ENCODE measurements at places on chromosomes 2 and 18.

- no peak for DNase-seq
Observed at GRCh38 chr2:125227843-125228392, 1202.8 kb downstream of the CNTNAP5 start.

GRCh38 chr2:122705746-122706145 lies 950.3 kb downstream of the TSN start:
- DNase-seq = no peak

DNA sequence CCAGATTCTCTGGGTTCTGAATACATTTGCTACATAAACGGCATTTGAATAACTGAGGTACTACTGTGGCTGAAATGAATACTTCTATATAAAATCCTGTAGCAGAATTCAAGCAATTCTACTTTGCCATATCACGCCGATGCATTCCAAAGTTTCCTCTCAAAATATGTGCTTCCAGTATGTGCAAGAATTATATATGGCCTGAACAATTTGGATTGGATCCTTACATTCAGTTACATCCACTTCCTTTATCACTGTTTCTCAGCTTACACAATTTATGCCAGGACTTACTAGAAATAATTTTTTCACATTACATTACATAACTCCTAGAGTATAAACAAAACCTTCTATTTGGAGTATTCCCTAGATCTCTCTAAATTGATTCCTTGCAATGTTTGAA lies 46.3 kb upstream of the STAT4 start:
- DNase-seq = no peak

- no peak for DNase-seq
Observed at GRCh38 chr2:226658555-226658954, 141.1 kb downstream of the IRS1 start.

DNA sequence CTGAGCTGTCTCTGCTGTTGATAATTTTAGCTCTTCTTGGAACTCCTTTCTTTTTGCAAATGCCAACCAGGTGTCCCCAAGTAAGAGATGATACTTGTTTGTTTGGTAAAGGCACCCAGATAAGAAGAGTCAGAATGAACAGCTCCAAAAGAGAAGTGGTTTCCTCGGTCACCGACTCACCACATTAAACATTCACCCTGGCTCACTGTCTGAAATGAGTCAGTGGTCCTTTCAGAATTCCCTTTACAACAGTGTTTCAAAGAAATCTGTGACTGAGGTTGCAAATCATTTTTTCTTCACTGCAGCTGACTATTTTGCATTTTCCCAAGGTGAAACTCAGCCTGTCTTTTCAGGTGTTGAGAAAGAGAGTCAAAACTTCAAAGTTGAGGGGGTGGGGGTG lies 16.2 kb upstream of the CXCR4 start:
- DNase-seq = peak; percentile 37

- DNase-seq = no peak
Observed at GRCh38 chr18:77566604-77567003, 317.0 kb downstream of the GALR1 start.

DNA sequence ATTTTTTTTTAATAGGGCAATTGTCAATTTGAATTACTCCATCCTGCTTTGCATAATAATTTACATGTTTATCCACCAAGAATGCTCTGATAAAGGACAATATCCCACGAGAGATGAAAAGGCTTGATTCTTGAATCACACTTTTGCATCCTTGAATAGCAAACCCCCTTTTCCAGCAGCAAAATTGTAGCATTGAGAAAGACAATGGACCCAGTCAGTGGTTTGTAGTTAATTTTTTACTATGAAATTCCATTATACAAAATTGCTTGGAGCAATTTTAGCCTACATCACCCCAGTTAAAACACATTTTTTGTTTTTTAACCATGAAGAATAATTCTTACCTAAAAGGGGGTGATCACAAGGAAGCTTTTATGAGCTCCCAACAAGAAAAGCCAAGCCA lies 255.1 kb downstream of the RND3 start:
- DNase-seq = no peak

DNA sequence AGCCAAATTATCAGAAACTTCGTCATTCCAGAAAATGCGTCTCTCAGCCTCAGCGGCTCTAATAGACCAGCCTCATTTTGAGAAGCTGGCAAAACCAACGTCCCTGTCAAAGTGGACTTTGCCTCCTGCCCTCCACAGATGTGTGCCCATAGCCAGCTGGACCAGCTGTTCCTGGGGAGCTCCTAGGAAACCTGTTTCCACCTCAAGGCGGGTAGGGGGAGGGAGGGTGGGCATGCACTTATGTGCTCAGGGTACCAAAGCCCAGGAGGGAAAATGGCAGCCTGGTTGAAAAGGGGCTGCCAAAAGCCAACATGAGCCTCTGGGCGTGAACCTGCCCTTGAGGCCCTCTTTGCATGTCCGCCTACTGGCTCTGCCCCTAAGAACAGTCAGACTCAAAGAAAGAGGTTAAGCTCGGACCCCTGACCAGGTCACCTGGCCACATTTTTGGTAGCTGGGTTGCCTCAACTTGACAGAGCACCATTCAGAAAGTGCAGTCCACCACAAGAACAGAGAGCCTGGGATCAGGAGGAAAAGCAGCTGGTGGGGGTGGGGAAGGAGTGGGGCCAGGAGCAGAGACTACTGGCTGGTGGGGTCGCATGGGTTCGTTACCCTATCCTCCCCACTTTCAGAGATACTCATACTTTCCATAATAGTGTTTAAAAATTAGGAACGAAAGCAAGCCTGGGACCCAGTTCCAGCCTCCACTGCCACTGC lies 3.5 kb downstream of the PER2 start:
- DNase-seq = no peak

DNA sequence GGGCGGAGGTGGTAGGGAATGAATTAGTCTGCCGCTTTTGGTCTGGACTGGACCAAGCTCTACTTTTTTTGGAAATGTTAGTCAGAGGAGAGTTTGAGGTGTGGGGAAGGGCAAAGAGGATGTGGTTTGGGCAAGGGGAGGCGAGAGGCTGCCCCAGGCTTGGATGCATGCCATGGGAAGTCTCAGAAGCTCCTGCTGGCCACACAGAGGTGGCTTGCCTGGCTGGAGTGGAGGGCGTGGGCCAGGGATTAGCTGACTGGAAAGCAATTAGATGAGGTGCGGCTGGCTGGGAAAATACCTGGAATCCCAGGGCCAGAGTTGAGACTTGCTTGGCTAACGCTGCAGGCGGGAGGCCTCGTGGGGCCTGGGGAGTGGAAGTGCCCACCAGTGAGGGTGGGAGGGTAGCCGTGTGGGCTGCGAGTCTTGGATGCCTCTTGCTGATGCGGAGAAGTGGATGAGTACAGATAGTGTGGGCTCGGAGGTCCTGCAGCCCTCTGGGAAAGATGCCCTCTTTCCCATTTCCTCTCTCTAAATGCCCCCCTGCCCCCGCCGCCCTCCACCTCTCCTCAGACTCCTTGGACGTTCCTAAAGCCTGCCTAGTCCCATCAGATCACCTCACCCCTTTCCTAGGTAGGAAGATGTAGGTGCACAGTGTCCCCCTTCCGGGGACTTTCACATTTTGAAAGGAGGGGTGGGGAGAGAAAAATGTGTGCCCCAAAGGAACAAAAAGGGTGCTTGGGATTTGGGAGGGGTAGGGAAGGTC lies 117.6 kb downstream of the SMAD7 start:
- no peak for DNase-seq

DNA sequence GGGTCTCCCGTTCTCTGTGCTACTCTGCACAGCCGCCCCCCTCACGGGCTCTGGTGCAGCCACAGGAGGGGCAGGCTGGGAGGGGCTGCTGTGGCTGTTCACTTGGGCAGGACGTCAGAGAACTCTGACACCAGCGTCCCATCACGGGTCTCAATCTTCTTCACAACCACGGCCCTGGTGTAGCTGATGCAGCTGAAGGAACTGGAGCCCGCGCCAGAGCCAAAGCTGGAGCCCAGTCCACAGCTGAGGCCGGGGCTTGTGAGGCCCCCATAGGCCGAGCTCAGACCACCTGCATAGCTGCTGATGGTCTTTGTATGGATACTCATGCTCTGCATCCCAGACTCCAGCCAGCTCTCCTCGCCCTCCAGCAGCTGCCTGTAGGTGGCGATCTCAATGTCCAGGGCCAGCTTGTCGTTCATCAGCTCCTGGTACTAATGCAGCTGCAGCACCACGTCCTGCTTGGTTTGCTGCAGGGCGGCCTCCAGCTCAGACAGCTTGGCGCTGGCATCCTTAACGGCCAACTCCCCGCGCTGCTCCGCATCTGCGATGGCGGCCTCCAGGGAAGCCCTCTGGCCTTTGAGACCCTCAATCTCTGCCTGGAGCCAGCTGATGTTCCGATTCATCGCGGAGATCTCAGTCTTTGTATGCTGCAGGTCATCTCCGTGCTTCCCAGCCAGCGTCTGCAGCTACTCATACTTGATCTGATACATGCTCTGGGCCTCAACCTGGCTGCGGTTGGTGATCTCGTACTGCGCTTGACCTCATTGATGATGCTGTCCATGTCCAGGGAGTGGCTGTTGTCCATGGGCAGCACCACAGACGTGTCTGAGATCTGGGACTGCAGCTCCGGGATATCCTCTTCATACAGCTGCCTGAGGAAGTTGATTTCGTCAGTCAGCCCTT lies 7.4 kb upstream of the DUSP19 start:
- no peak for DNase-seq

GRCh38 chr18:26697186-26697884 lies 149.0 kb upstream of the KCTD1 start:
- DNase-seq = no peak

DNA sequence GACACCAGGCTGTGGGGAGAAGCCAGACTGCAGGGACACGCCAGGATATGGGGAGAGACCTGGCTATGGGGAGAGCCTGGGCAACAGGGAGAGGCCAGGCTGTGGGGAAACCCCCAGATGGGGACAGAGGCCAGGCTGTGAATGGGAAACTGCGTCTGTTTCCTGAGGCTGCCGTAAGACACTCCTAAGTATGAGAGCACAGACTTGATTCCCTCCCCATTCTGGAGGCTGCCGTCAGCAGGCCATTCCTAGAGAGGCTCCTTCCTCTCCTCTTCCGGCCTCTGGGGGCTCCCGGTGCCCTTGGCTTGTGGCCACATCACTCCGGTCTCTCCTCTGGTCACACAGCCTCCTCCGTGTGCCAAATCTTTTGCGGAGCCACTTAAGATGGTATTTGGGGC lies 32.3 kb downstream of the ADI1 start:
- DNase-seq = no peak

- no peak for DNase-seq
Observed at GRCh38 chr18:58552057-58552461, 76.8 kb downstream of the ALPK2 start.

DNA sequence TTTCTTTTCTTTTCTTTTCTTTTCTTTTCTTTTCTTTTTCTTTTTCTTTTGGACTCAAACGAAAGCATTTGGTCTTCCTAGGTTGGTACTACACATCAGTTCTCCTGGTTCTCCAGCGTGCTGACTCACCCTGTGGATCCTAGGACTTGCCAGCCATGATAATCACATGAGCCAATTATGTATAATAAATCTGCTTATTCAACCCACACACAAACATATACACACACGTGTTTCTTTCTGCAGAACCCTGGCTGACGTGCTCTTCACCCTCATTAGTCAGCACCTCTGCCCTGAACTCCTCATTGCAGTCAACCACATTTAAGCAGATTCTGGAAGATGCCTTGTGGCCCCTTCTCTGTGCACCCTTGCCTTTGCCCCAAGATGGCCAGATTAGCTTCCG lies 162.4 kb upstream of the MYT1L start:
- no peak for DNase-seq

DNA sequence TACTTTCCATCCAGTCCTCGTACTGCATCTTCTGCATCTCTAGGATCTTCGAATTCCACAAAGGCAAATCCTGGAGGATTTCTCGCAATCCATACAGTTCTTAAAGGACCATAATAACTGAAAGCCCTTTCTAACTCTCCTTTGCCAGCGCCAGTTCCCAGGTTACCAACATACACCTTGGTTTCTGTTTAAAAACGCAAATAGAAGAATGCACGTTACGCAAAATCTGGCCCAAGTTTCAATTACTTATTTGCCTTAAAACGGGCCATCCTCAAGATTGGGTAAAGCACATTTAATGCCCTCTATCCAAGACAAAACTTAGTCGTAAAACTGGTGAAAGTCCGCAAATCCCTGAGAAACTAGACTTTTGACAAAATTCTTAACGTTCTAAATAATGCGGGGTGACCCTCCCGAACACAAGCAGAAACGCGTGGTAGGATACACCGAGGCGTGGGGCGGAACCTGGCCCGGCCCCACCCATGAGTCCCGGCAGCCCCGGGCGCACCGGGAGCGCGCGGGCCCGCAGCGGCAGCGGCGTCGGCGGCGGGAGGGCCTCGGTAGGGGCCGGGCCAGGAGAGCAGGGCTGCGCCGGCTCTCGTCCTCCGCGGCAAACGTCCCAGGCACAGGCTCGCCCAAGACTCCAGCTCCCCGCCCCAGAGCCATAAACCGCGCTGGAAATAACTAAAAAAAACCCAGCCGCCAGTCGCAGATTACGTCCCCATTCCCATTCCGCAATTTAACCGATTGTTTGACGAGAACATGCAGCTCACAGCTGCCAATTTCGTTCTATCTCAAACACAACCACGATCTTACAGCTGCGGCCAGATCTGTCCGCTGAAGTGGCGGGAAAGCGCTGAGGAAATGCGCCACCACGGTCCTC lies 910 bp downstream of the SRSF7 start:
- peak; percentile 32 for DNase-seq

- DNase-seq = no peak
Observed at GRCh38 chr2:127563458-127564428, 28.3 kb downstream of the MYO7B start.

DNA sequence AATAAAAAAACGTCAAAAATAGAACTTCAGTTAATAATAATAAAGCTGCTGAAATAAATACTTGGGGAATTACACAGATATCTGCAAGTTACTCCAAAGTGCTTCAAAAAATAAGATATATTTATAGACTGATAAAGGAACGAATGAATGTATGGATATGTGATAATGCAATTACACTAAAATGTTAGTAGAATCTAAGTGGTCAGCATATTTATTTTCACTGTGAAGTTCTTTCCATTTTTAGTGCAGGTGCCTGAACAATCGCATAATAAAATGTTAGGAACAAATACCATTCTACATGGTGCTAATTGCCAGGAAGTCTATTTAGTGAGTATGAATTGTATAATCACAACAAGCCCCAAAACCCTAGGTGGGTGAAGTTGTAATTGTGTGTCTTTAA lies 169.6 kb upstream of the RGPD4 start:
- DNase-seq = no peak

GRCh38 chr2:55087501-55087900 lies 37.2 kb upstream of the RTN4 start:
- no peak for DNase-seq

GRCh38 chr2:85434696-85435095 lies 16.2 kb downstream of the SH2D6 start:
- DNase-seq = no peak
